ENCODE measurements at places on chromosomes 4 and X.

GRCh38 chr4:8674311-8674885 is 81.8 kb downstream of the CPZ start:
- no peak for DNase-seq

DNA sequence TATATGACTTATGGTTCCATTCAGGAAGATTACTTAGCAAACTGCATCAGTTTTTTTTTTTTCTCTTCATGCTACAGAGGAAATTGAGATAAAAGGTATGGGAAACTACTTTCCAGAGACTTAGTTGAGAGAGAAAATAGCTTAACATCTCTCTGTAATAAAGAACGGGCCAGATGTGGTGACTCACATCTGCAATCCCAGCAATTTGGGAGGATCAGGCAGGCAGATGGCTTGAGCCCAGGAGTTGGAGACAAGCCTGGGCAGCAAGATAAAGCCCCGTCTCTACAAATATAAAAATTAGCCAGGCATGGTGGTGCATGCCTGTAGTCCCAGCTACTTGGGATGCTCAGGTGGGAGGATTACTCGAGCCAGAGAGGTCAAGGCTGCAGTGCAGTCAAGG is 271.2 kb upstream of the TENM3 start:
- DNase-seq, result no peak

DNA sequence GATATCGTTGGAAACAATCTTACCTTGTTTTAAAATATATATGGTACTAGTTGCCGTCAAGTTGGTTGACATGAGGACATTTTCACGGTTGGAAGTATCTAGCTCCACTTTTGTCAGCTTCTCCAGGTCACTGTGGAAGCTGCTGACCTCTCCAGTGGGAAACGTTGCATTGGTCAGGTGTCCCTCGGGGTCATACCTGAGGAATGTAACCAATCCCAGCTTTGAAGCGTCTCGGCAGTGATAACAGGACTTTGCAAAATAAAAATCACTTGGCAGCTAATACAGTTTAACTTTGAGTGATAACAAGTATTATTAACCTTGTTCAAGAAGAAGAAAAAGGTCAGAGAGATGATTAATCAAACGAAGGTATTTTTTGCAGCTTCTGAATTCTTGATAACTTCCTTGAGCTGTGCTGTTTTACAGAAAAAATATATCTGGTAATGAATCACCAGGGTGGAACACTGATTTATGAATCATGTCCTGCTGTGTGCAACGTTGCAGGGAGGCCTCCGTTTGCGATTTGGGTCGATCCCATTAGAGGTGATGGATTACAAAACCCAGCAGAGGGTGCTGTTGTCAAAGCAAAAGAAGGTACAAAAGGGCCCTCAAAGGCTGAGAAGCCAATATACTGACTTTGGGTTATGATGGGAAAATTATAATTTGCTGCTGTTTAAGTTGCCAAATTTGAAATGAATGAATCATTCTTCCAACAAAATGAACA is 60.1 kb downstream of the SH2D1A start:
- peak; percentile 7 for DNase-seq

DNA sequence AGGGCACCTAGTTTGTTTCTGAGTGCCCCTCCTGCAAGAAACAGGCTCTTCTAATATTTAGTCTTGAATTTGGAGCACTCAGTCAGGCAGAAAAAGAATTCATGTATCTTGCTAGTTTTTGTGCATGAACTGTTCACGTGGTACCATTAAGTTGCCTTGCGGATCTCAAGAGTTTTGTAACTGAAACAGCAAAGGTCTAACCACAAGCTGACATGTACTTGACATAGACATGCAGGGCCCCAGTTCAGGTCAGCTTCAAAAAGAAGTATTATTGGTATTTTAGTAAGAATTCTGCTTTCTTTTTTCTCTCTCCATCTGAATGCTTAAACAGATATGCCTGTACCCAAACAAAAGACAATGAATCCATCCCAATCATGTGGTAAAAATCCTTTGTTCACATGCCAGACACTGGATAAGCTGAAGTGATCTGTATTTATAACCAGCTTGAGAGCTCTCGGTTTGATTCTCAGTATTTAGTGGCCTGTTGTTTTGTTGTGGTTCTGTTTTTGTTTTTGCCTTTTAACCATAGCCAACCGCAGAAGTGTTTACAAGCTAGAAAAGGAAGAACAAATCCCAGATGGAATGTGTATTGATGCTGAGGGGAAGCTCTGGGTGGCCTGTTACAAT is 13.0 kb downstream of the RGN start:
- no peak for DNase-seq

DNA sequence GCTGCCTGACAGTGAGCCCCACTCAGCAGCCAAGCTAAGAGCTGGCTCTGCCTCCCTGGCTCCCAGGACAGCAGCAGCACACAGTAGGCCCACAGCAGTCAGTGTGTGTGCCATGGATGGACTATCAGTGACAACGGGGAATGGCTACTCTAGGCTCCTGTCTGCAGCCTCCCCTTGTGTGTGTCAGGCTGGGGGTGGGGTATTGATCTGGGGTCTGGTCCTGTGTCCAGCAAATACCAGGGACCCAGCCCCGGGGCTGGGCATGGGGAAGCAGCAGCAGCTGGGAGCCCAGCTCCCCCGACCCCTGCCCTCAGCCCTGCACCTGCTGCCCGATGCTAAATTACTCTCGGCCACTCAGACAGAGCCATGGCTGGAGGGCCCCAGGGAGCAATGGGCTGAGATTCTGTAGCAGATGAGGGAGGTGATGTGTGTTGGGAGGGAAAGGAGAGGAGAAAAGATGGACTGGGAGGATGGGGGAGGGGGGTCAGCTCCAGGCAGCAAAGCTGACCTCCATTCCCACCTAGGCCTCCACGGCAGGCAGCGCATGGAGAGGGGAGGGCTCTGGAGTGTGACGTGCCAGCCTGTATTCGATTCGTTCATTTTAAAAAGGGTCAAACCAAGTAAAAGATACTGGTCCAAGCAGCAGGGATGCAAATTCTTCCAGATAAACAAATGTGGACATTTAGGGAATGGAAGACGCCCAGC is 61.3 kb upstream of the CRMP1 start:
- no peak for DNase-seq

- no peak for DNase-seq
These were observed 463.4 kb upstream of the GRID2 start for GRCh38 chr4:91840359-91840758.

GRCh38 chrX:143994206-143994605 is 110.3 kb downstream of the UBE2NL start:
- no peak for DNase-seq
